ENCODE measurements at places on chromosomes 11 and 22.

GRCh38 chr22:24973872-24974271, 21.4 kb downstream of the KIAA1671 start:
- no peak for DNase-seq

GRCh38 chr11:19091366-19091765, 25.6 kb upstream of the ZDHHC13 start:
- no peak for DNase-seq

DNA sequence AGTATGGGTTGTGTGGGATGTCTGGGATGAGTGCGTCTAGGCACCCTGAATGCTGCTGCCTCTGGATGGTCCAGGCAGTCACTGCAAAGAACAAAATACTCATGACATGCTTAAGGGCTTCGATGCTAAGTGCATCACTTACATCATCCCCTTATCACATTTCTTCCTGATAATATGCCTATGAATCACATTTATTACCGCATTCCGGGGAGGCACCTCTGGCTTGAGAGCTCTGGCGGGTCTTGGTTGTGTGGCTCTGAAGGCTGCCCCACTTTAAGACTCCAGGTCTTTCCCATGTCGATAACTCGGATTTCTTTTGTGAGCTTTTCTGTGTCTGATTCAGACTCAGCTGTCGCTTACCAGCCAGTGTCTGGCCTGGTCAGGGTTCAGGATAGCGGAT, 1126.4 kb downstream of the TBC1D22A start:
- no peak for DNase-seq

DNA sequence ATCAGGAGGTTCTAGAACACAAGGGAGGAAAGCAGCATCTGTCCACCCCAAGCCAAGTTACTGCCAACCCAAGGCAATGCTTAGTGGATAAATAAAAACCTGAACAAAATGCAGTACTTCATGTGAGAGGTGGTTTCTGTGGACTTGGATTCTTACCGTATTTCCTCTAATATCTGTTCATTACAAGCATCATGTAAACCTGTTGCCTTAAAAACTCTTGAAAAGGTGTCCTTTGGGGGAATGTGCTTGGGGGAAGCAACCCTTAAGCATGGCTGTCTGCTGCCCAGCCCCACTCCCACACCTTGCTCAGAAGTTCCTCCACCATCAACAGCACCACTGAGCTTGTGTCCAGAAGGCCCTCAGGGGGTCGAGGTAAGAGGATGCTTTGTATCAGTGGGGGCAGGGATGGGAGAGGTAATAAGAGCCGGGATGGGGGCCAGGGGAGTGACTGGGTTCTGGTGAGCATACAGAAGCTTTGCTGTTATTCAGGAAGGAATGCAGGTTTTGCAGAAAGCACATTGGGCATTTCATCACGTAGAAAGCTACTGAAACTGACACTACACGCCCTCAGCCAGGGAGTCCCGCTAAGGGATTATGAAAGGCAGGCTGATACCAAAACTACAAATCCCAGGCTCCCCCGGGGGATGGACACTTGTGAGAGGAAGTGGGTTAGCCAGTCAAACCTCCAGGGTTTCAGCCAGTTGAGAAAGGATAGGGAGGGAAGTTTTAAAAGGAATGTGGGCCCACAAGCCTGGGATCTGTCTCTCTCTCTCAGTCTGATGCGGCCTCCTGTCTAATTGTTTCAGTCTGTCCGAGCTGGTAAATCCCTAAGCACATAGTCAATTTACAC, 52.0 kb downstream of the KCNJ1 start:
- DNase-seq: no peak

DNA sequence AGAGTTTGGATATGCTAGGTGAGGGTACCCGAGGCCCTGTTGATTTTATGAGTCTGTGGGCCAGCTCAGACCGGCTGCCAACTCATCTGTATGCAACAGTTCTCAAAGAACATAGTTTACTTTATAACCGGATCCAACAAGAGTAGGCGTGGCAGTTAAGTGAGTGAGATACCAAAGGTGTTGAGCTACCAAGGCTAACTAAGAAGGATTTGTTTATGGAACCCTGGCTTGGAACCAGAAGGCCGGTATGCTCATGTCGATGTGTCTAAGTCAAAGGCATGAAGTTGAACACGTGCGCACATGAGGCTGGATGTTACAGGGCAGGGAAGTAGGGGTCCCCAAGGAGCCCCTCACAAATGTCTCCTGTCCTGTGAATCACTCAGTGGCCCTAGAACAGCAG, at the start of gene KCNJ1:
Gene KCNJ1, minus strand, starts transcription at position 20 of the 400 bp plus-strand sequence. CDS start 27,053 bp downstream, outside the sequence.
- DNase-seq: no peak

- DNase-seq: no peak
Observed at GRCh38 chr11:34509336-34509876, 4.2 kb downstream of the ELF5 start.

- no peak for DNase-seq
Observed at GRCh38 chr11:126868741-126869140, 131.8 kb downstream of the KIRREL3 start.

DNA sequence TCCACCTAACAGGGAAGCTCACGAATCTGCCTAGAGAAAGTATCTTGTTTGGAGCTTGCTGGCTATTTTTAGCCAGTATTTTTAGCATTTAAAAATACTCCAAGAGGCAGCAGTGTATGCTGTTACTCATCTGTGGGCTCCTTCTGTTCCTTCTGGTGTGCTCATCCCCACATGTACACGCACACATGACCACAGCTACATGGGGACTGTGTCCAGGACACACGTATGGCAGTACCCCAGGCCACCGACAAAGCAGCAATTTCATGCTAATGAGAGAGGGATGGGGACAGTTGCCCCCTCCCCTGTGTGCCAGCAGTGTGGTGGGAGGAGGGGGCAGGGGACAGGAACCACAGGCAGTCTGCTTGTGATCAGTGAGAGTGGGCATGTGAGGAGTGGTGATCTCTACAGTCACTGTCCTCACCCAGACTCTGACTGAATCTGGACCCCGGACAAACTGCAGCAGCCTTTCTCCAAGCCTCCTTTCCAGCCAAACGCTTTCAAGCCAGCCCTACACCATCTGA, 16.4 kb downstream of the USP2 start:
- no peak for DNase-seq

- DNase-seq: no peak
Observed at GRCh38 chr11:119134389-119134978, 13.1 kb downstream of the HINFP start.

DNA sequence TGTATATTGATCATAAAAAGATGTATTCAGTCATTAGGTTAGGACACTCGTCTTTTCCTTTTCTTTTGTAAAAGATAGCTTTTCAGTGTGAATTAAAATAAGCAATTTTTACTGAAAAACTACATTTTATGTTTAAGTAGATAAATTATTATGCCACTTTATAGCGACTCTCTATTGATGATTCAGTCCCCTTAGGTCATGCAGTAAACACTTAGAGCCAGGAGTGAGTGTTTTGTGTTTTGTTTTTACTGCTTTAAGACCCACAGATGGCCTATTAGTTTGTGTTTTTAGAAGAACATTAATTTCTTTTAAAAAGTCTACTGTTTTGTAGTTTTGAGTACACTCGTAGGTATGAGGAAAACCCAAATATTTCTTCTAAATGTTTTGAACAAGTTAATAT, 86.6 kb downstream of the YAP1 start:
- no peak for DNase-seq

GRCh38 chr22:45033136-45033535, 23.3 kb upstream of the PHF21B start:
- no peak for DNase-seq

DNA sequence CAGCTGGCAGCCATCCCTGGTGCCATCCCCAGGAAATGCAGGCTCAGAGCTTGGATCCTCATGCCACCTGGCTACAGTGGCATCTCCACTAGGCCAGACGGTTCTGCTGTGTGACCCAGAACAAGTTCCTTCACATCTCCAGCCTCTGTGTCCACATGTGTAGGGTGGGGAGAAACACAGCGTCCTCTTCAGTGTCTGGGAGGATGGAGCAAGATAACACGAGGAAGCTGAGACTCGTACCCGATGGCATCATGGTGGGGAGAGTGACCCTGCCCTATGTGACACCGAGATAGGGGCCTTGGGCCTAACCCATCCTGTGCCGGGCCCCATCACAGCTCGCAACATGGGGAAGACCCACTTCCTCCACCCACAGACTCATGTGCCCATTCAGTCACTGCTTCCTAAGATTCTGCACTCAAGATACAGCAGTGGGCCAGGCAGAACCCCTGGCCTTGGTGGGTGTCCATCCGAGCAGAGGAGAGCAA, 78.5 kb downstream of the MORC2 start:
- DNase-seq: no peak

DNA sequence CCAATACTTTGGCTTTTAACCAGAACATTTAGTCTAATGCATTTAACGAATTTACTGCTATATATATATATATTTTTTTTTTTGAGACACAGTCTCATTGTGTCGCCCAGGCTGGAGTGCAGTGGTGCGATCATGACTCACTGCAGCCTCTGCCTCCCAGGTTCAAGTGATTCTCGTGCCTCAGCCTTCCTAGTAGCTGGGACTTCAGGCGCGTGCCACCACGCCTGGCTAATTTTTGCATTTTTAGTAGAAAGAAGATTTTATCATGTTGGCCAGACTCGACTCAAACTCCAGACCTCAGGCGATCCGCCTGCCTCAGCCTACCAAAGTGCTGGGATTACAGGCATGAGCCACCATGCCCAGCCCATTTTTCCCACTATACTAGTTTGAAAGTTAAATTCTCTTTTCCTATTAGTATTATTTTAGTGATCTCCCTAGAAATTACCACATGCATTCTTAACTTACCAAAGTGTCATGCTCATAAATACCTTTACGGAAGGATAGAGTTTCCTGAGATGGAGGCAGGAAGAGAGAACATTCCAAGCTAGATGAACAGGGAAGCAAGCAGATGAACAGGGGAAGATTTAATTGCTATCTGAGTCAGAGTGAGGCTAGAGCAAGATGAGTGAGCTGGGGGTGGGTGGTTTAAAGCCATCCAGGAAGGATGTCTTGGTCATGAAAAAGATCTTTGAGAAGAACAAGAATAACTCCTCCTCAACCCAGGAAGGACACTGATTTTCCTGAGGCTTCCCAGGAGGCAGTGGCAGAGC, 4.4 kb upstream of the PGAP2 start:
- no peak for DNase-seq

- DNase-seq: peak; percentile 96
Observed at GRCh38 chr11:134068829-134069425, at the start of gene JAM3. Gene JAM3 (plus strand): TSS chr11:134069072. CDS start chr11:134069084, 12 bp downstream.

GRCh38 chr11:45675646-45676045, 10.2 kb upstream of the CHST1 start:
- no peak for DNase-seq

DNA sequence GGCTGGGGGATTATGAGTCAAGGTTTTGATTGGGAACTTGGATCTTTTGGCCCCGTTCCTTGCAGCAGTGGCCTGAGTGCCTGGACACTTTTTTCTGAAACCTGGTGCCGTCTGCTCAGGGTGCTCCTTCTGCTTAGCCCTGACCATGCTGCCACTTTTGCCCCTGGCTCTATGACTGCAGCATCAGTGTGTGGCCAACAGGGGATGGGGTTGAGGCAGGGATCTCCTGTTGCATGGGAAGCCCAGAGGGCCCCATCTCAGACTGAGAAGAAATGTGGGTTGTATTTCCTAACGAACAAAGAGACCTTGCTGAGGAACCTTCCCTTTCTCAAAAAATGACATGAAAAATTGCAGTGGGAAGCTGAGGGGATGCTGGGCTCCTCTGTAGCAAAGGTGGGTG, 18.7 kb downstream of the POU2F3 start:
- DNase-seq: no peak

- DNase-seq: no peak
Observed at GRCh38 chr11:4156571-4156970, 62.0 kb downstream of the RRM1 start.

DNA sequence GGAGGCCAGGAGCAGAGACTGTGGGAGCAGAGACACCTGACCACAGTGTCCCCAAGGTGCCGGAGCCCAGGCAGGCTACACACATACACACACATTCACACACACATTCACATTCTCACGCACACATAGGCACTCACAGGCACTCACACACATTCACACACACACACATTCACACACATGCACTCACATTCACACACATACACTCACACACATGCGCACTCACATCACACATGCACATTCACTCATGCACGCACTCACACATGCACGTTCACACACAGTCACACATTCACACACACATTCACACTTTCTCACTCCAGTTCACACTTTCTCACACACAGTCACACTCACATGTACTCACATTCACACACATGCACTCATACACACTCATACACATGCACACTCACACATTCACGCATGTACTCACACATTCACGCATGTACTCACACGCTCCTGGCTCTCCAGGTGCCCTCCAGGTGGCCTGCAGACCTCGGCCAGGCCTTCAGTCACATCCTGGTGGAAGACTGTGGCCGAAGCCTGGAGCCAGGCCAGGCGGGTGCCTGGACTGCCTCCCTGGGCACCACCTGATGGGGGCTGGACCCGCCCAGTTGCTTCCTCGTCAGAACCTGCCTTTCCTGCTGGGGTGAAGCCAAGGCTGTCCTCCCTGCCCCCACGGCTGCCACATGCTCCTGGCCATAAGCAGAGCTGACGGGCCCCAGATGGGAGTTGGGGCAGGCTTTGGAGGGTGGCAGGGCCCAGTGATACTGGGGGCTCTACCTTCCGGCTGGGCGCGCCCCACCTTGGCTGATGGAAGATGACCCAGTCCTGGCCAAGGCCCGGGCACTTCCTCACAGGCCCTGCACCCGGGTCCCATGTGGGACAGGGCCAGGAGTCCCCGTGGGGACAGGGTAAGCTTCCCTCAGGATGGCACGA, 89.5 kb downstream of the WNT7B start:
- DNase-seq: no peak

GRCh38 chr11:10844356-10844755, 13.5 kb downstream of the ZBED5 start:
- no peak for DNase-seq

- no peak for DNase-seq
Observed at GRCh38 chr11:581752-582151, 5.5 kb downstream of the PHRF1 start.
